HS-27A (cell line): ENCODE measurements at places on chromosomes 13 and 19.

GRCh38 chr19:28521614-28522544 is 691.1 kb downstream of the UQCRFS1 start:
- no peak for DNase-seq

- no peak for DNase-seq
Measured at GRCh38 chr19:5424192-5424973, 30.8 kb upstream of the ZNRF4 start.

DNA sequence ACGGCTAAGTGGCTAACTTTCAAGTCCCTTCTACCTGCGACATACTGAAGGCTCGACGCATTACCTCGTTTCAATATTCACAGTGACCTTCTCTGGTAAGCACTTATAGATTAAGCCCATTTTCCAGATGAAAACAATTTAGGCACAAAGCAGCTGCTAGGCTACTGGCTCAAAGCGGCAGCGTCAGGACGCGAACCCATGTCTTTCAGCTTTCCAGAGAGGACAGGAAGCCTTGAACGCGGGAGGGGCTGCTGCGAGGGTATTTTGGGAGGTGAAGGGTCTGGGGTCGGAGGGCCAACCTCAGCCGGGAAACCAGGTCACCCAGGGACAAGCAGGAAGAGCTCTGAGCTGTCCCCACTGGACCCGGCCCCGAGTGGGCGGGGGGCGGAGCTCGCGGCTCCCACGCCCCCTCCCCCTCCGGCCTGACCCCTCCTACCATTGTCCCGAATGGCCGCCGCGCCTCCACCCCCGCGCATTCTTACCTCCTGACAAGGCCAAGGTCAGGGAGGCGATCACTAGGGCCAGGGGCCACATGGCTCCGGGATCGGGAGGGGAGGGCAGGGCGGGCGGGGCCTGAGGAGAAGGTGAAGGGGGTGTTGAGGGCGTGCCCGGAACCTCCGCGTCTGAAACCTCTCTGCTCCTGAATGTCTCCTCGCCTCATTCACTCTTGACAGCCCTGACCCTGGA is at the start of gene KLK13:
Gene KLK13, minus strand, starts transcription at position 559 of the 687 bp plus-strand sequence. Its CDS starts 25 bp downstream, at position 534.
- no peak for DNase-seq

- no peak for DNase-seq
Measured at GRCh38 chr19:33465371-33465770, 56.2 kb downstream of the PEPD start.

- DNase-seq = no peak
Measured at GRCh38 chr13:40648040-40648439, 18.4 kb downstream of the FOXO1 start.

- no peak for DNase-seq
Measured at GRCh38 chr19:3243819-3244700, 19.6 kb downstream of the CELF5 start.

- no peak for DNase-seq
Measured at GRCh38 chr13:57946361-57946760, 314.8 kb downstream of the PCDH17 start.

GRCh38 chr13:21894091-21894490 is 223.2 kb downstream of the FGF9 start:
- no peak for DNase-seq

DNA sequence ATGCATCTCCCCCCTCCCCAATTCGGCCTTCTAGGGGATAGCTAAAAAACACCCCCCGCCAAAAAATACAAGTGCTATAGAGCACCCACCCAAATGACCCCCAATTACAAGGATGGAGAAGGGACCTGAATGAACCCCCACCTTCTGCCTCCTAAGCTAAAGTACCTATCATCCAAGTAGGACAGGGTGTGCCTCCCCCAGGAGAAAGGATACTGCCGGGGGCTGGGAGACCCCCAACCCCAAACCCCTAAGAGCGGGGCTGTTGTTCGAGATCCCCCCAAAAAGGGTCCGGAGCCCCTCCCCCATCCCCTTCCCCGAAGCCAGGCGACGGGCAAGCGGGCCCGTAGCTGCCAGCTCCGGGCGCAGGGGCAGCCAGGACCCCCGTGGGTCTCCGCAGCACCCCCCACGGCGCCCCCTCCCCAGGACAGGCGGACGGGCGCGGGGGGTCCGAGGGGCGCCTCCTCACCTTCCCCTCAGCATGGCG is 1.9 kb downstream of the ZC3H4 start:
- DNase-seq = no peak

GRCh38 chr13:90640976-90641375 is 706.5 kb upstream of the MIR17HG start:
- no peak for DNase-seq

DNA sequence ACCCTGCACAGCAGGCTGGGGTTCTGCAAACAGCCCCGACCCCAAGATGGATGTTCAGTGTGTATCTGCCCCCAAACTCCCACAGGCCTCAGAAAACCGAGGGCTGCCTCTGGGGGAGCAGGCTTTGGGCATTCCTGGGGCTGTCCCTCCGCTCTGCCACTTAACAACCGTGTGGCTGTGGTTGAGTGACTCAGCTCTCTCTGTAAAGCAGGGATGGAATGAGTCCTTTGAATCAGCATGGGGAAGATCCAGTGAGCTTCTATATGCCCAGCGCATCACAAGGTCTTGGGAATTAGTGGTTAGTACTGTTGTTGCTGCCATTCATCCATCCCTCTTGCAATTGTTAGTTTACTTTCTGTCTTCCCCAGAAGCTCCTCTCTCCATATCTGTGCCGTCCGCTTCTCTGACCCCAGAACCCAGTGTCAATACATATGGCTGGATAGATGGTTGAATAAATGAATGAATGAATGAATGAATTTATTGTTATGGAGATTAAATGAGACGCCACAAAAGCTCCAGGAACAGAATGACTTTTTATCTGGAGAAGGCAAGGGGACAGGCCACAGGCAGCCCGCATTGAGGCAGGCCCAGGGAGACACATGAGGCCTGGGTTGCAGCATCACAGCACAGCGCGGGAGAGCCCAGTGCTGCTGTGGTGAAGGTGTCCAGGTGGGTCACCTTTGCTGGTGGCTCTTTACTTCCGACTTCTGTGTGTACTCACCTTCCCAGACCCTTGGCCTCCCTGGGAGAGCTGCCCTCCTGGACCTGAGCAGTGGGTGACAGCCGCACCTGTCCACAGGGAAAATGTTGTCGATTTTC is 89.2 kb downstream of the RGCC start:
- DNase-seq = peak; percentile 20
